ENCODE measurements at places on chromosomes 6 and 20.

GRCh38 chr6:121694801-121695251 lies 259.4 kb downstream of the GJA1 start:
- DNase-seq: peak; percentile 0

DNA sequence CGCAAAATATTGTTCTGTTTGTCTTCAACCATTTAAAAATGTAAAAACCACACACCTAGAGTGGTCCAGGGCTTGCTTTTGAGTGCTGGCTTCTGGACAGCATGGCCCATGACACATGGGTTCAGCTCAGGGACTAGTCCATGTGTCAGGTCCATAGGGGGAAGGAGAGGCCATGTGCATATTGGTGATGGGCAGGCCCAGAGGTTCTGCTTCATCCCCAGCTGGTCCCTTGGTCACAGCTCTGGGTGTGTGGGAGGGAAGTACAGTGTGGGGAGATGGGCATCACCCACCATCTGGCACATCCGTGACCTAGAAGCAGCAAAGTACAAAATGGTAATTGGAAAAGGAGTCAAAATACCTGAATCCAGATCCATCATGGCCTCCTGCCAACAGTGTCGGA lies 50.7 kb downstream of the STK35 start:
- DNase-seq: no peak

- no peak for DNase-seq
Measured at GRCh38 chr6:118697554-118697953, 46.2 kb upstream of the CEP85L start.

GRCh38 chr6:20024316-20024673 lies 187.1 kb downstream of the ID4 start:
- DNase-seq: no peak

GRCh38 chr6:108560463-108561308 lies at the start of gene FOXO3:
Gene FOXO3 (plus strand): TSS chr6:108560917. CDS start chr6:108561209, 292 bp downstream.
- DNase-seq: peak; percentile 77

- DNase-seq: no peak
Measured at GRCh38 chr6:121998631-121999030, 400.8 kb upstream of the HSF2 start.

- DNase-seq: no peak
Measured at GRCh38 chr6:33144373-33144772, 47.9 kb downstream of the COL11A2 start.

GRCh38 chr6:79838851-79839250 lies 108.5 kb downstream of the ELOVL4 start:
- no peak for DNase-seq

DNA sequence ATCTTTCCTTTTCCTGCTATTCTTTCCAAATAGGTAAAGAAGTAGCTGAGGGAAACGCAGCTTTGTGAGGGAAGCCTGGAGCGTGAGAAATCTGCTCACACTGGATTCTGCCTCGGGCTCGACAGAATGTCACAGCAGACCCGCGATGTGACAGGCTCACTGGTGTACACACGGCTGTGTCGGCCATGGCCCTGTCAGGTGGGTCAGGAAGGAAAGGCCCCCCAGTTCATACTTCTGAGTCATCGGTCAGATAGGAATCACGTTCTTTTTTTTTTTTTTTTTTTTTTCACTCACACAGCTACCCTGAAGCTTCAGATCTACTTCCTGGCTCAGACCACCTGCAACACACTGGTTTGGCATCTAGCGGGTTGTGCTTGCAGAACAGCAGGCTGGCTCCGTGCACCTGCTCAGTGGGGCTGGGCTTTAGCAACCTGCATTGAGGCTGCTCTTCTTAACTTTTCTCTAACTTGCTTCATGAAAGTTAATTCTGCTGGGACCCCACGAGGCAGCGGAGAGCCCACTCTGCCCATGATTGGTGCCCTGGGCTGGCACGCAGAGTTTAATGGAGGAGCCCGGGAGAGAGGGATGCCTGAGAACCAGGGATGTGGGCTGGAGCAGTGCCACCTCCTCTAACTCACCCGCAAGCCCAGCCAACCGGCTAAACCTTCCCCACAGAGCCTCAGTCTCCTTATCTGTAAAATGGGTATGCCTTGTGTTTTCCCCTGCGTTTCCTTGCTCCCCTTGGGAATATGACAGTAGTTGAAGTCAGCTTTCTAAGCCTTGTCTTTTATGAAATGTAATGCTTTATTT lies 61.5 kb upstream of the FNDC1 start:
- DNase-seq: no peak

DNA sequence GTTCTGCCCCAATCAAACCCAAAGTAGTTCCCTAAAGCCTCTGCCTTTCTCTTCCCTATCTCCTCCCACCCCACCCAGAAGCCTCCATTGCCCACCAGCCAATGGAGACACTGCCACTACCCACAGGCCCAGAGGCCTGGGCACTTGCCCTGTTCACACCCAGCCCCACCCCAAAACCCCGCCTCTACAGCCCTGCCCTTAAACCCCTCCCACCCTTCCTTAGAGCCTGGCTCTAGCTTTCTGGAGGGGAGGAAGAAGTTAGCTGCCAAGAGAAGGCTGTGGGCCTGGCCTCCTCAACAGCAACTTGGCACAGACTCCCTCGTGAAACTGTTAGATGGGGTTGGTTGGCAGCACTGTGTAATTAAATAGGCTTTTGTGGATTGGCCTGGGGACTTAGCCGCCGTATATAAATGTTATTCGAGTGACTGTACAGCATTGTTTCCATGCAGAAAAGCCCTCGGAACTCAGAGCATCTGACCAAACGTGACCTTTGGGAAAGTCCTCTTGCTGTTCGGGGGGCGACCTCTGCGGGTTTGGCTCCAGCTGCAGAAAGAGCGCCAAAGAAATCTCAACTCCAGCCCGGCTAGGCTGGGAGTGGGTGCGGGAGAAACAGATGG lies 31.4 kb downstream of the COL11A2 start:
- no peak for DNase-seq

GRCh38 chr6:30814146-30815040 lies 69.9 kb upstream of the DDR1 start:
- DNase-seq: no peak

DNA sequence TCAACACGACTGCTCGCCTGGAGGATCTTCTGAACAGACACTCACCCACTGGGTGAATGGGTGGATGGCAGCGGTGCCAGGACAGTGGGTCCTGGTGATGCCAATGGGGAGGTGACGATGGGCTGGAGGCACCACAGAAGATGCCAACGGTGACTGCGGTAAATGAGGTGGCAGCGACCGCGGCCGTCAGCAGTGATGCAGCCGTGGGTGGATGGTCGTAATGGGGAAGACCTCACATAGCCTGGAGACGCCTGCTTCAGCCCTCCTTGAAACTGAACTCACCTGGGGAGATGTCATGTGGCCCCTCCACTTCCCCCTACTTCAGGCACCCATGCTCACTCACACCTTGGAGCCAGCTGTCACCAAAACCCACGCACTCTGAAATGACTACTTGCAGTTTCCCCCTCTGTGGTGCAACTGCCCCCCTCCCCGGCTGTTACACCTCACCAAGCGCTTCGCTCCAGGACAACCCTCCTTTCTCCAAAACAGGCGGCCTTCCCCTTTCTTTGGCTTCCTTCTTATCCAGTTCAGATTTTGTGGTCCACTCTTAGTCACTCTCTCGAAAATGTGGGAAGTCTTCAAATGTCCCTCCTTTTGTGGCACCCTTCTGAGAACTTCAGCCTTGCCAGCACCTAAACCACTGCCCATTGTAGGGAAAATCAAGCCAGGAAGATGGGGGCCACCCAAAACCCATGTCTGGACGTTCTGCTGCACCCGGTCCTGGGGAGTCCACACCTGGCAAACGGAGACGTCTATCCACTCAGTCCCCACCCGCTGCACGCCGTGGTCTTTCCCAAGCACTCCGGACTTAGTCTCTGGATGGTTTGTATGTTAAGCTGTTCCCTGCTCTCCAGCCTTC lies 10.4 kb upstream of the ABHD16B start:
- DNase-seq: no peak

DNA sequence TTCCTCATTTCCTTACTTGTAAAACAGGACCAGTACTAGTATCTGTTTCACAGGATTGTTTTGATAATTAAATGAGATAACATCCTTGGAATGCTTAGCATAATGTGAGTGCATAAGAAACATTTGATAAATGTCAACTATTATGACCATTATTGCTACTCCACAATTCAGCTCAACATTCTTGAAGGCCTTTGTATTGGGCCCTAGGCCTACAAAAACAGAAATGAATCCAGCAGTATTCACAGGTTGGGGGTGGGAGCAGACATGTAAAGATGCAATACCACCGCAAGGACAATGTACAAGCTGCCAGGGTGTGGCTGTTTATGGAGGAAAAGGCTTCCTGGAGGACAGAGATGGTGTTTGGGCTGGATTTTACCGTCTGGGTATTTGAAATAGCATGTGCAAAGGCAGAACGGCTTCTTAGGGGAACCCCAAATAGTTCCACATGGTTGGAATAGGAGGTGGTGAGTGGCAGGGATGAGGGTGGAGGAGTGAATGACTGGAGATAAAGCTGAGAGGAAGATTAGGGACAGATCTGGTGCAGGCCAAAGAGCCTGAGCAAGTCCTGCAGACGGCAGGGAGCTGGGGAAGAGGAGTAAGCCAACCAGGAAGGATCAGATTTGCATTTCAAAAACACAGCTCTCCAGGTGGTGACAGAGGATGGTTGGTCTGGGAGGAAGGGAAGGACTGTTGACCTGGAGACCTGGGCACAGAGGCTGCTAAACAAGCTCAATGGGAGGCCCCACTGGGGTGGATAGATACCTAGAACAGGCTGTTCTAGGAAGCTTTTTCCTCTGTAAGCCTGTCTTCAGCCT lies 57.0 kb upstream of the EPB41L1 start:
- DNase-seq: no peak

DNA sequence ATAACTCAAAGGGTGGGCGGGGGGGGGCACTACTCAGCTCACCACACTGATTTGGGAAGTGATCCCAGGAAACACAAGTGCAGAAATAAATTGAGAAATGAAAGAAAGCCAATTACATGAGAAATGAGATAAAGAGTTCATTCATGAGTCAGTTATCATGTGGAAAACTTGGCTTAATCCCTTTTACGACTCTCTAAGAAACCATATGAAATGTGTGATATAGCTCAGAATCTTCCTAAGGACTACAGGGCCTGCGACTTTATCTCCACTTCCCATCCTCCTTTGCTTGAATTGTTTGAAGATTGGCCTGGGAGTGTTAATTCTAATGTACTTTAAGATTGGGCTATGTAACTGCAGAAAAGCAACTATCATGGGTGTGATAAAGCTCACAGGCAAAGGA lies 3.6 kb upstream of the BTN2A2 start:
- DNase-seq: no peak

- no peak for DNase-seq
Measured at GRCh38 chr20:1707588-1708449, 50.2 kb upstream of the SIRPG start.

- no peak for DNase-seq
Measured at GRCh38 chr6:33286946-33287914, 1.8 kb downstream of the WDR46 start.

- no peak for DNase-seq
Measured at GRCh38 chr6:133218852-133219251, 22.3 kb upstream of the EYA4 start.

GRCh38 chr20:9066191-9066590 lies 2.7 kb upstream of the PLCB4 start:
- no peak for DNase-seq

- no peak for DNase-seq
Measured at GRCh38 chr20:57429580-57430200, 38.5 kb downstream of the RBM38 start.

- DNase-seq: no peak
Measured at GRCh38 chr6:144160431-144161005, 10.2 kb downstream of the STX11 start.

GRCh38 chr20:33674294-33675135 lies at the start of gene NECAB3:
Gene NECAB3 (minus strand): TSS chr20:33674428. CDS start chr20:33674352, 76 bp downstream.
- peak; percentile 53 for DNase-seq

DNA sequence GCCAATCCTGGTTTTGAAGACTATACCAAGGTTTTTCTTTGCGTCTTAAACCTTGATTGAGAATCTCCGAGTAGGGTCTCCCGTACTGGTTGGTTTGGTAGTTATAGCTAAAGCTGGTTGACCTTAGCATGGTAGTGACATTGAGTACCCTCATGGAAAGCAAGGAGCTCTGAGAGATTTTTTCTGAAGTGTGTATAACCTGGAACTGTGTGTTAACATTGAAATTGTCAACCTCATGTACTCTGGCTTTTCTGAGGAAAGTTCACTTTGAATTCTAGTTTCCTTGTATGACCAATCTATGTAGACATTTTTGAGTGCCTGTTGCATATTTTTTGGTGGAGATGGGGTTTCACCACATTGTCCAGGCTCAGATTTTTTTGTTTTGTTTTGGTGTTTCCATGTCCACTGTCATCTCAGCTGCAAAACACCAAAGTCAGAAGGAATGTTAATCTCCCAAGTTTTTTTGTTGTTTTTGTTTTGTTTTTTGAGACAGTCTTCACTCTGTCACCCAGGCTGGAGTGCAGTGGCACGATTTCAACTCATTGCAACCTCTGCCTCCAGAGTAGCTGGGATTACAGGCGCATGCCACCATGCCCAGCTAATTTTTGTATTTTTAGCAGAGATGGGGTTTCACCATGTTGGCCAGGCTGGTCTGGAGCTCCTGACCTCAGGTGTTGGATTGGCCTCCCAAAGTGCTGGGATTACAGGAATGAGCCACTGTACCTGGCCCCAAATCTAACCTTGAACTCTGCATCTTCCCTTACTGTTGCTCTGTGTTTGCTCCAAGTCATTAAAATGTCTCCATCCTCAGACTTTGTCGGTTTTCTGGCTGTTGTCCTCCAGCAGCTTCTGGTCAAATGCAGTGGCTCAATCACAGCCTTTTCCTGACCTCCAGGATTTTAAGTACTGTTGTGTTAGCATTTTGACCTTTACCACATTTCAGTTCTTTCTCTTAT lies 4.3 kb downstream of the RPS12 start:
- DNase-seq: no peak
